ENCODE measurements at places on chromosomes 6 and 20.

DNA sequence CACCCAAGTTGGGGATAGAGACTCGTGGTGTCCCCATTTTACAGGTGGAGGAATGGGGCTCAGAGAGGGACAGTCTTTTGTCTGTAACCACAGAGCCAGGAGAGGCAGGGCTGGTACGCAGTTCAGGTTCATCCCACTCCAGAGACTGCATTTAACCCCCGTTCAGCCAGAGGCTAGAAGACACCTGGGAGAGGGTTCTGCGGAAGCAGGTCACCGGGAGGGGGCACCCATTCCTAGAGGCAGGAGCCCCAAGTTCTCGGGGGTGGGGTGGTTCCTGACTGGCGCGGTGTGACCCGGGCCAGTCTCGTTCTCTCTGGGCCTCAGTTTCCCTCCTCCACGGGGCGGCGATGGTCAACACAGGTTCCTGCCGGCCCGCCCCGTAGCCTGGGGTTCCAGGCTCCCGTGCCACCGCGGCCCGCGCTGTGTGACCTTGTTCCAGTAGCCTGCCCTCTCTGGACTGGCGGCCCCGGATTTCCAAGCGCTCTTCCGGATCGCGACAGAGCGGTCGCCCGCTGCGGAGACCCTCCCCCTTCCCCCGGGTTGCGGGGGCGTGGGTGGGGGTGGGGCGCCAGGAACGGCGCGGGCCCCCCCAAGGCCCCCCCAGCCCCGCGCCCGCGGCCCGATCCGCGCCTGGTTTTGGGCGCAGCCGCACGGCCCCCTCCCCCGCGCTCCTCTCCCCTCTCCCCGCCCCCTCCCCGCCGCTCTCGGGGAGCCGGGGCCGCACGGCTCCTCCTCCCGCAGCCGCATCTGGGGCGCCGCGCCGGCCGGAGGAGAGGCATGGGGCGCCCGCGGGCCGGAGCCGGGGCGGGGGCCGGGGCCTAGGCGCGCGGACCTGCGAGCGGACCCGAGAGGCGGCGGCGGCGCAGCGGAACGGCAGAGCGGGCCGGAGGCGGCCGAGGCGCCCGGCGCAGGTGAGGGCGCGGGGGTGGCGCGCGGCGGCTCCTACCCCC, at the start of gene DLGAP4:
DLGAP4 (plus strand) TSS at position 738 of the 950 bp plus-strand sequence. CDS start 125,379 bp downstream, outside the sequence.
- DNase-seq: no peak

GRCh38 chr20:57957411-57958049, 247.7 kb upstream of the PMEPA1 start:
- no peak for DNase-seq

DNA sequence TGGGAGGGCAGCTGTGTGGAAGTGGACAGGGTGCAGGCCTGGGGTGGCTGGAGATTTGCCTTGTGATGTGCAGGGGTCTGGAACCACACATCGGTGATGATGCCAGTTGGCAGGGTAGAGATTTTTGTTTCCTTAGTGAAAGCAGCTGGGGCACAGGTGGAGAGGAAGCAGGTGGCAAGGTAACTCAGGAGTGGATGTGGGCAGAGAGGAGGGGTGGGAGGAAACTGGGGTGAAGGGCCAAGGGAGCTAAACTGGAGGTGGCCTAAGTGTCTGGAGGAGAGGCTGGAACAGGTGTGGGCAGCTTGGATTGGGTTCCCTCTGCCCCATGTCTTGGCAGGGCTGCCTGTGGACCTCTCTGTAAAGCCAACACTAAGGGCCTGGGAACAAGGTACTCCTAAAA, 4.7 kb upstream of the SCUBE3 start:
- no peak for DNase-seq

GRCh38 chr20:62010551-62011402, 54.9 kb downstream of the TAF4 start:
- no peak for DNase-seq

DNA sequence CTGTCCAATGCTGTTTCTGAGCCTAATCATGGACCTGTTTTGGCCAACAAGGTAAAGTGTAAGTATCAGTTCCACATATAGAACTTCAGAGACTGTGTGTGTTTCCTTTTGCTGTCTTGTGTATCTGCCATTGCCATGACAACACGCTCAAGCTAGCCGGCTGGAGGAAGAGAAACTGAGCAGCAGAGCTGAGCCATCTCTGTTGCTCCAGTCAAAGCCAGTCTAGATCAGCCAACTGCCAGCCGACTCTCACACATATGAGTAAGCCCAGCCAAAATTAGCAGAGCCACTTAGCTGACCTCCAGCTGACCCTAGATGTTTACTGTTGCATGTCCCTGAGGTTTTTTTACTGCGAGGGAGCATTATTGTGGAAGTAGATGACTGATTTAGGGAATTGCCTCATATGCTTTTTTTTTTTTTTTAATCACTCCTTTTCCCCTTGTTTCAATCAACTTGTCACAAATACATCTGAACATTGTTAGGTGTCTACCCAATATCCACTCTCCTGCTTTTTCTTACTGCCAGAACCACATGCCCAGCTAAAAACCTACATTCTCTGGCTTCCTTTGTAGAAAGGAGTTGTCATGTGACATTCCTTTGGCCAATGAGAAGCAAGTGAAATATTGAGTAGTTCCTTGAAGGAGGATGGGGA, 304.3 kb upstream of the SUPT3H start:
- no peak for DNase-seq

DNA sequence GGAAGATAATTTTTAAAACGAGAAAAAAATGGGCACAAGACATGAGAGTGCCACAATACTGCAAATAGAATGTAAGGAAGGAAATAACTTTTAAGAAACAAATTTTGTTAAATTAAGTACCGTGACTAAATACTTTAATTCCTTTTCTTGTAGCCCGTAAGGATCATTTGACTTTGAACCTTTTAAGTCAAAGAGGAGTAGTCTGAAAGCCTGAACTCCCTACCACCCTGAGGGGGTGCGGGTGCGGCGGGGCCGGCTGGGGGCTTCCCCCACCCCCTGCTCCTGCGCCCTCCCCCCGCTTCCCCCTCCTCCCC, 231 bp upstream of the PHACTR2 start:
- DNase-seq: no peak

DNA sequence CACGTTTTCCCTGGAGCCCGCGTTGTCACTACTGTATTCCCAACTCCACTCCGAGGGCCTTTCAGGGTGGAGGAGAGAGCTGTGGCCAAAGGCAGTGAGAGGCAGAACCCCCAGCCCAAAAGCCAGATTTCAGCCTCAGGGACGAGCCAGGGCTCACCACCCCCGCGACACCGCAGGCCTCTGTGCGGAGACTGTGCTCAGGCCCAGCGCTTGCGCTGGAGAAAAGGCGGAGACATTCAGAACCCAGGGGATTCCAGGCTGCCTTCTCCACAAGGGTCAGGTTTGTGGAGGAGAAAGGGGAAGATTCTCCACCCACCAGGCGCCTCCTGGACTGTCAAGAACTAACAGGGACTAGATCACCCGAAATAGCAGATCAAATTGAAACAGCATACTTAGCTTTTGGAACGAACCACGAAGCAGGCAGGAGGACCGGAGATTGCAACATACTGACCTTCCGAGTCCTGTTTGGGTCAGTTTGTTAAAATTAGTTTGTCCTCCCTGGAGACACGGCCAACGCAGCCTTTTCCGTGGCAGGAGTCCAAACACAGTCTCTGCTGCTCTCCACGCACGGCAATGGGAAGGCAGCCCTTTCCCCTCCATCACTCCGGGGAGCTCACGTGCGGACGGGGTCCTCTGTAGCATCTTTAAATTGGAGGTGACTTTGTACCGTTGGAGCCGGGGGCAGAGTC, 14.4 kb downstream of the DLL1 start:
- DNase-seq: no peak

DNA sequence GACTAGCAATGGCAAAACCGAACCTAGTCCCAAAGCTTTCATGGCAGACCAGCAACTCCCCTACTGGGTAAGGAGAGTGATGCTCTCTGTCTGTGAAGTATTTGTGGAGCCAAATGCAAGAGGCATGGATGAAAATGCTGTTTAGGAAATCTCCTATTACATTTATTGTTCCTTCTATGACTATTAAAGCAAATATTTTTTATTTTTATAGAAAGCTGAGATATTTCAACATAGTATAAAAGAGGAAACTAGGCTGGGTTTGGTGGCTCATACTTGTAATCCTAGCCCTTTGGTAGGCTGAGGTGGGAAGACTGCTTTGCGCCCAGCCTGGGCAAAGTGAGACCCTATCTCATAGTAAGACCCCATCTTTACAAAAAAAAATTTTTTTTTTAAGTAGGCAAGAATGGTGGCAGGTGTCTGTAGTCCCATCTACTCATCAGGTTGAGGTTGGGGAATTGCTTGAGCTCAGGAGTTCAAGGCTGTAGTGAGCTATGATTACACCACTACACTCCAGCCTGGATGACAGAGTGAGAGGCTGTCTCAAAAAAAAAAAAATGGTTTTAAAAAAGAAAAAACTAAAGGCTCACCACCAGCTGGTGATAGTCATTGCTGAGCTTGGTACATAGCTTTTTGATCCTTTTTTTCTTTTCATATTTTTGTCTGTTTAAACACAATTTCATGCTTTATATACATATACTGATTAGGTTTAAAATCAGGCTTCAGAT, 11.3 kb downstream of the KDM1B start:
- no peak for DNase-seq

GRCh38 chr6:21135484-21136013, 458.0 kb upstream of the SOX4 start:
- no peak for DNase-seq

DNA sequence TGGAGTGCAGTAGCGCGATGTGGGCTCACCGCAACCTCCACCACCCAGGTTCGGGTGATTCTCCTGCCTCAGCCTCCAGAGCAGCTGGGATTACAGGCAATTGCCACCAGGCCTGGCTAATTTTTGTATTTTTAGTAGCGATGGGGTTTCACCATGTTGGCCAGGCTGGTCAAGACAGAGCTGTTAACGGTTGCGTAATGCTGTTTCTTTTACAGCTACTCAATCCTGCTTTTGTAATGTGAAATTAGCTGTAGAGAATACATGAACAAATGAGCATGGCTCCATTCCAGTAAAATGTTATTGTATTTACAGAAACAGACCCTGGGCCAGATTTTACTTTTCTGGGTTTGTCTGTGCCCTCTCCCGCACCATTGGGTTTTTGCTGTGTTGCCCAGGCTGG, 1.9 kb downstream of the PNLDC1 start:
- no peak for DNase-seq

DNA sequence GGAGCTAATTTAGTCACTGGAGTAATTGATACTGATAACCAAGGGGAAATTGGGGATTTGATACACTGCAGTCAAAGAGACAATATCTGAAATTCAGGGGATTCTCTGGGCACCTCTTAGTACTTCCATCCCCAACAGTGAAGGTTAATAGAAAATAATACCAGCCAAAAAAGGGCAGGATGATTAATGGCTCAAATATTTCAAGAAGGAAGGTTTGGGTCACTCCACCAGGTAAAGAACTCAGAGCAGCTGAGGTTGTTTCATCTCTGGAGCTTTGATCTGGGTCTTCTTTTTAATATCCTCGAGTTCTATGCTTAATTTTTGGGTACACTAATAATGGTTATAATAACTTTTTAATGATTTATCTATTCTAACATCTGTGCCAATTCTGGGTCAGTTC, 70.8 kb downstream of the CDKAL1 start:
- no peak for DNase-seq

DNA sequence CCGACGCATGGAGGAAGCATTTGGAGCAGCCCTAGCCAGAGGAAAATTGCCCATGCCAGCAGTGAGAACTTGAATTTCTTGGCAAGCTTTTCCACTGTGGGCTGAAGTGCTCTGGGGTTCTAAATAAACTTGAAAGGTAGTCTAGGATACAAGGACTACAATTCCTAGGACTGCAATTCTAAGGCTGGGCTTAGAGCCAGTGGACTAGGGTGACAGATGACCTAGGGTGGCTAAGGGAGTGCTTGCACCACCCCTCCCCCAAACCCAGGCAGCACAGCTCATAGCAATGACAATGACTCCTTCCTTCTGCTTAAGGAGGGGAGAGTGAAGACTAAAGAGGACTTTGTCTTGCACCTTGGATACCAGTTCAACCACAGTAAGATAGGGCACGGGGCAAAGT, 122.3 kb downstream of the THBS2 start:
- DNase-seq: no peak

DNA sequence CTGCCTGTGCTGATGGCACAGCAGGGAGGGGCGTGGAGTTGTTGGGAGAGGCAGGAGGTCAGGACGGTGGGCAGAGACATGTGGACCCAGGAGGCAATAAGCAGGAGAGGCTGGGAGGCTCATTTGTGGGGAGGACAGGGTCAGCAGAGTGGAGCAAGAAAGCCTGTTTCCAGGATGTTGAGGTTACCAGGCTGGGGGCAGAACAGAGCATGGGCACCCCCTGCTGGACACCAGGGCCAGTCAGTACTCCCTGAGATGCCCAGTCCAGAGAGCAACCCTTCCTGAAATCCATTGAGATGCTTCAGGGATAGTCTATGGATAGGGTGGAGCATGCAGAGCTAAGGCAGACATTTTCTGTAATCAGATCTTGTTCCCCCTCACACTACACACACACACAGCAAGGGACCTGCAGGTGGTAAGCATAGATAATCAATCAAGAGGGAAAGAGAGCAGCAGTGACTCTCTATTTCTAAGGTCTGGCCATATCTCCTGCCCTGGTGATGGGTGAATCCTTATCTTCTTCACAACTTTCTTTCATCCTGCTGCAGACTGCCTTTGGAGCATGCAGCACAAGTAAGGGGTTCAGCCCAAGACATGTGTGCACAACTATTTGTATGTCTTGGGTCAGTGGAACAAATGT, 41.7 kb downstream of the MOCS1 start:
- DNase-seq: no peak

DNA sequence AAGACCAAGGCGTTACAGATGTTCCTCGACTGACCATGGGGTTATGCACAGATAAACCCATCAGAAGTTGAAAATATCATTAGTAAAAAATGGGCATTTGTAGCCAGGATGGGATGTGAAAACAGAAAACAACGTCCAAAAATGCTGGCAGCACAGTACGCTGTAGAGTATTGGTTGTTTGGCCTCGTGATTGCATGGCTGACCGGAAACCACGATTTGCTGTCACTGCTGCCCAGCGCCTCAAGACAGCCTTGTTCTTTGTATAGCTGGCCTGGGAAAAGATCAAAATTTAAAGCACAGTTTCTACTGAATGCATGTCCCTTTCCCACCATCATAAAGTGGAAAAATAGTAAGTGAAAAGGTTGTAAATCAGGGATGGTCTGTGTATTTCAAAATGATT, 41.9 kb downstream of the MTHFD1L start:
- DNase-seq: no peak

DNA sequence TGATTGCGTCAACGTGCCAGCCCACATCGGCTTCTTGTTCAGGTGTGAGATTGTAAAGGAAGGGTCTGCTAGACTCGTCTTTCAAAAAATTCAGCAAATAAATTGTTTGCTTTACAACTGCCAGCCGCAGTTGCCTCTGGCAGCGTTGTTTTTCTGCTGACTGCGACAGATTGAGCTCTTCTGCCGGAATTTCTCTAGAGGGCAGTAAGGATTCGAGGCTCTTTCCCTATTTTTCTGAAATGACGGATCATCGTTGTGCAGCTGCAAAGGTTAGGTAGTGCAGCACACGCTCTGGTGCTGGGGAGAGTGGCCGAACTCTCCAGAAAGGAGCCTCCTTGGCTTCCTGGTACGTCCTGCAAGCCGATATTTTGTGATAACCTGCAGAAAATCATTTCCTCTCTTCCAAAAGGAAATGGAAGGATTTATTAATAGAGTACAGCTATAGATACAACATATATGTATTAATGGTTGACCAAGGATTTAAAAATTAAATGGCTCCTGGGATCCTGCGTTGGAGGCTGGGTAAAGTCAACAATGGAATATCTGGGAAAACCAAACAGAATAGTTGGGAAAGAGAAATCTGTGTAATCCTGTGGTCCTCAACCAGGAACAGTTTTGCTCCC, 121.9 kb upstream of the ZFP64 start:
- DNase-seq: peak; percentile 45

GRCh38 chr6:56293781-56294180, 46.4 kb upstream of the COL21A1 start:
- no peak for DNase-seq

- no peak for DNase-seq
Measured at GRCh38 chr20:20734475-20734948, 22.1 kb upstream of the RALGAPA2 start.

Measured in NCI-H187 treated with DMSO at 0.1 percent for 48 hours (cell line).